ENCODE measurements at places on chromosomes 12 and 14.

- no peak for DNase-seq
Measured at GRCh38 chr14:22533057-22533704, 55.8 kb downstream of the DAD1 start.

DNA sequence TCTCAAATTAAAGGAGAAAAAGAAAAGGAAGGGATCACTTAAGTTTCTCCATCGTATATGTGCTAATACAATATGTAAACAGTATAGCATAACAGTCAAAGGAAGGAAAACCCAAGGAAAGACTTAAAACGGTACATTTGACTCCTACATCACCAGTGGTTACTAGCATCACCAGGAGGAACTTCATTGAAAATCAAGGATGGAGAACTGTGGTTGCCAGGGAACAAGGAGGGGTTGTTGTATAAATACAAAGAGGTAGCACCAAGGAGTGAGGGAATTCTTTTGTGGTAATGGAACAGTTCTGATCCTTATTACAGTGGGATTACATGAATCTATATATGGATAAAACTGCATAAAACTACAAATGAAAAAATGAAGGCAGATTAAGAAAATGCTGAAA is 1.6 kb downstream of the ZFYVE26 start:
- DNase-seq, result no peak

- no peak for DNase-seq
Measured at GRCh38 chr14:65834812-65835211, 422.3 kb downstream of the FUT8 start.

DNA sequence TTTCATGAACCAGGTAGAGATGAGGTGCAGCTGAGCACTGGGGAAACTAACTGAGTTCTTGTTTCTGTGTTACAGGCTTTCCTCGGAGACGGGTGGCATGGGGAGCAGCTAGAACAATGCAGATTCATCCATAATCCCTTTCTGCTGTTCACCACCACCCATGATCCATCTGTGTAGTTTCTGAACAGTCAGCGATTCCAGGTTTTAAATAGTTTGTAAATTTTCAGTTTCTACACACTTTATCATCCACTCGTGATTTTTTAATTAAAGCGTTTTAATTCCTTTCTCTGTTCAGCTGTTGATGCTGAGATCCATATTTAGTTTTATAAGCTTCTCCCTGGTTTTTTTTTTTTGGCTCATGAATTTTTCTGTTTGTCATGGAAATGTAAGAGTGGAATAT is 19.9 kb downstream of the MAP3K12 start:
- DNase-seq, result no peak

DNA sequence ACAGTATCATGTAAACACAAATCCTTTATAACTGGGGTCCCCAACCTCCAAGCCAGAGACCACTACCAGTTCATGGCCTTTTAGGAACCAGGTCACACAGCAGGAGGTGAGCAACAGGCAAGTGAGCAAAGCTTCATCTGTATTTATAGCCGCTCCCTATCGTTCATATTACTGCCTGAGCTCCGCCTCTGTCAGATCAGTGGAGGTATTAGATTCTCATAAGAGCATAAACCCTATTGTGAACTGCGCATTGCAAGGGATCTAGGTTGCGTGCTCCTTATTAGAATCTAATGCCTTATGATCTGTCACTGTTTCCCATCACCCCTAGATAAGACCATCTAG is 49.9 kb downstream of the LRP6 start:
- no peak for DNase-seq

DNA sequence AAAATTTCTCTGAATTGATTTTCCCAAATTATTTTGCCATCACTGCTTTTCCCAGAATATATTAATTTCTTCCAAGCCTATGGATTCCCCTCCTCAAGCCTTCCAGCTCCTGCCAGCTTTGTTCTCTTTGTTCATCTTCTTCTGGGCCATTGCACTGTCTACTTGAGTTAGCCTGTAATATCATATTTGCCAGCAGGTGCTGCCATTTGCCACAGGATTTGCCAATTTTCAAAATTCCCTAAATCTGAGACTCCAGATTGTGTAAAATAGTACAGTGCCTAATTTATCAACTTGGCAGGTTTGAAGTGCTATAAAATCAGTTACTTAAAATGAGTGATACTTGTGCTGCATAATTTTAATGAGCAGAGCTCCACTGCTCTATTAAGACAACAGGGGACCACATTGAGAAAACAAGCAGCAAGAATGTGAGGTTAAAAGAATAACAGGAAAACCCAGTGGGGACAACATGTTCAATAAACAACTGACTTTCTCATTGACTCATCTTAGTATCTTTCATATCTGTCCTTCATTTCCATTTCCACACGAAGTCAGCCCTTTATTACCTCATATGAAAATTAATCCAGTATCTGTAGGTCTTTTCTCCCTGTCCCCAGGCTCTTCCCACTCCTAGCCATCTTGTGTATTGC is 84.6 kb upstream of the CCDC196 start:
- DNase-seq, result no peak

Measured in left lung (tissue), 14 donors.